Inflammatory macrophage (primary cell): ENCODE measurements at places on chromosomes 16 and 17.

DNA sequence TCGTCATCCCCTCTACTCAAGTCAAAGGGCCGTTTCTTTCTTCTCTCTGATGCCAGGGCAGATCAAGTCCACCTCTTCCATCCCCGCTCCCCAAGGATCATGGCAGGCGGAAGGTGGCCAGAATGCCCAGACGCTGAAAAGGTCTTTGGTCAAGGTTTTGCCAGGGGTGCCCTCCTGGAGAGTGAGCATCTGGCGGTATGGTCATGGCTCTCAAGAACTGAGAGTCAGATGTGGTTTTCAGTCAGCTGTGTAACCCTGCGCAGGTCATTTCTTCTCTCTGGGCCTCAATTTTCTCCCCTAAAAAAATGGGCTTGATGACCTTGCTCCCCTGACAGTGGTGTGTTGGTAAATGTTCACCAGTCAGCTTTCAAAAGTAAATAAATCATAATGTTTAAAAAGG, 12.4 kb downstream of the FOXN1 start:
- no peak for DNase-seq

GRCh38 chr17:28717578-28718332, at the start of gene RAB34:
RAB34 (minus strand) TSS chr17:28717868; CDS start chr17:28717266, 602 bp downstream.
- DNase-seq, result peak; percentile 43

DNA sequence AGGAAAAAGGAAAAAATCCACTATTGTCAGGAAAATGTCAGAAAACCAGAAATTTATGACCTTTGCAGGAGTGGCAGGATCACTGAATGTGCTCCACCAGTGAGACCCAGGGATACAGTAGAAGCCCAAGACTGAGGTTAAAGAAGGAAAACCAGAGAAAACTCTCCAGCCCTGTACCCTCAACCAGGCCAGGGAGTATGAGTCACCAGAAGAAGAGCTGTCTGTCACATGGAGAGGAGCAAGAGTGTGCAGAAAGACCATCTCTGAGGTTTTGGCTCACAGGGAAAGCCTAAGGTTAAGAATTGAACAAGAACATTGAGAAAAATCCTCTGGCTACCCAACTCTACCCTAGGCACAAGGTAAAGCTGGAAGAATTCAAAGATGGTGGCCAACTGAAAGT, 47.6 kb upstream of the MON1B start:
- no peak for DNase-seq

GRCh38 chr16:31474173-31474714, 2.3 kb downstream of the TGFB1I1 start:
- DNase-seq, result no peak

GRCh38 chr17:49965524-49965909, 3.5 kb upstream of the DLX4 start:
- peak; percentile 46 for DNase-seq

- no peak for DNase-seq
These were observed 11.8 kb downstream of the GSPT1 start for GRCh38 chr16:11903906-11904305.

DNA sequence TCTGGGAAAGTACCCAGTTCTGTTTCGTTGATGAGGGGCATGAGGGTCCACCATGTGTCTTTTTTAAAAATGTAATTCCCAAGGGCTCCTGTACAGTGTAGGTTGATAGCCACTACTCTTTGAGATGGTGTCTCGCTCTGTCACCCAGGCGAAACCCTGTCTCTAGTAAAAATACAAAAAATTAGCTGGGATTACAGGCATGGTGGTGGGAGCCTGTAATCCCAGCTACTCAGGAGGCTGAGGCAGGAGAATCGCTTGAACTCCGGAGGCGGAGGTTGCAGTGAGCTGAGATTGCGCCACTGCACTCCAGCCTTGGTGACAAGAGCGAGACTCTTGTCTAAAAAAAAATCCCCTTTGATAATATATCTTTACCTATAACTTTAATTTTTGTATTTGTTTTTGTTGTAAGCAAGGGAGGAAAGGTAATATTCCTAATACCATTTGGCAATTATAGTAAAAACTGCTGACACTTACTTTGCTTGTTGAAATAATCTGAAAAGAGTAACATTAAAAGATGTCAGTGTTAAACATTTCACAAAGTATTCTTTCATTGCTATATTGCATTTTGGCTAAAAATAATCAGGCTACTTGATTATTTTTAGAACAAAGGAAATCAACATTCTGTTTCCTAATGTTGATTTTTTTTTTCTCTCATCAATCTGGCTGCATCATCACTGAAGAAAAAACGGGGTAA, 11.8 kb downstream of the KPNA2 start:
- DNase-seq, result no peak

DNA sequence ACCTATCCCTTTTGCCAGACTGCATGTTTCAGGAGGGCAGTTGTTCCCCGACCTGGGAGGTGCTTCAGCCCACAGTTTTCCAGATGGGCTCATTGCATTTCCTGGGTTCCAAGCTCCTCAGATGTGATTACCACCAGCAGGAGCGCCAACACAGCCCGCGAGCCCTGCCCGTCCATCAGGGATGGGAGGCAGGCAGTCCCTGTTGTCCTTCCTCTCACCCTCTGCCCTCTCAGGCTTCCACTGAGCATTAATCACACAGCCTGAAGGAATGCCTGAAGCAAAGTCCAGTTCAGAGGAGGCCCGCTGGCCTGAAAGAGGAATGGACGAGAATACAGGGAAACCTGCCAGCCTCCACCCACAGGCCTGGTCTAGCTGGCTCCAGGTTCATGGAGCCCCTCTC, 256.3 kb upstream of the SDK2 start:
- DNase-seq, result no peak

- DNase-seq, result no peak
These were observed 233.3 kb downstream of the CHD9NB start for GRCh38 chr16:52819405-52819804.

GRCh38 chr17:70896843-70897242, 727.5 kb downstream of the KCNJ2 start:
- DNase-seq, result no peak

GRCh38 chr16:78331731-78332130, 232.3 kb downstream of the WWOX start:
- DNase-seq, result no peak

DNA sequence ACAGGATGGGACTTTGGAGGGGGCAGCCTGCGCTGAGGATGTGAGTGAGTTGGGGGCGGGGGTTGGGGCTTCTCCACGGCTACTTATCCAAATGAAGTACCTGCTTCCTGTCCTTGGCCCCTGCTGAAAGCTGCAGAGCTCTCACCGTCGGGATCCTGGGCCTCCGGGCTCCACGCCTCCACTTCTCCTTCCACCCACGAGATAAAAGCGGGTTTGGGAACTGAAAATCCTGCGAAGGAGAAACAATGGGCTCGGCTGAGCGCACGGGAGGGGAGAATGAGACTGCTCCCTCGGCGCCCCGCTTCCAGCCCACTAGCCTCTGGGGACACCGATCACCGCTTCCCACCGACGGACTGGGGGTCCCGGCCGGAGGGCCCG, 486 bp downstream of the ZNF785 start:
- peak; percentile 69 for DNase-seq

GRCh38 chr17:8629371-8630226, 926 bp downstream of the MYH10 start:
- no peak for DNase-seq

DNA sequence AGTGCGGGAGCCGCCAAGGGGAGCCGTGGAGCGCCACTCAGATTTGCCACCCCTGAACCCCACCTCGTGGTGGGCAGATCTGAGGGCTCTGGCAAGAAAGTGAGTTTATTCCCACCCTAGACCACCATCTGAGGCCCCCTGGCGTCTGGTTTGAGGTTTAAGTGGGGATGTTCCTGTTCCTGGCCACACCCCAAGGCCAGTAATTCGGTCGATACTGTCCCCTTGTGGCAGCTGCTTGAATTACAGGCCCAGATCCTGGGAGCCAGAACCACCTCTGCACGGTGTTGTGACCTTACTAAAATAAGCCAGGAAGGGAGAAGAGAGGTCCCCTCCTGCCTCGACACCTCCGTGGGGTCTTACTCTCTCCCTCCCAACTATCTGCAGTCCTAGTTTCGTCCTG, 3.3 kb upstream of the LAT start:
- peak; percentile 75 for DNase-seq

DNA sequence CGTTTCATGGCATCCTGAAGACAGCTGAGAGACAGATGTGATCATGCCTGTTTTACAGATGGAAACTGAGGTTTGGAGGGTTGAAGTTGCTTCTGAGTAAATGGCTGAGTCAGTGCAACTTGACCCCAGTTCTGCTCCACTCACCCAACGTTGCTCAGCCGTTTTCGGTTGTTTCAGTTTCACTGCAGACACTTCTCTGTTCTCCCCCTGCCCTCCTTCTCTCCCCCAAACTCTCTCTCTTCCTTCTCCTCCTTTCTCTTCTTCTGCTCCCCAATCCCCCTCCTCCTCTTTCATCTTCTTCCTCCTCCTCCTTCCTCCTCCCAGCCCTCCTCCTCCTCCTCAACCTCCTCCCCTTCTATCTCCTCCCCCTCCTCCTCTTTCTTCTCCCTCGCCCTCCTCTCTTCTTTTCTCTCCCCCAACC, 9.4 kb upstream of the CEP20 start:
- peak; percentile 30 for DNase-seq

- no peak for DNase-seq
These were observed 36.7 kb upstream of the ERCC4 start for GRCh38 chr16:13883276-13883675.

DNA sequence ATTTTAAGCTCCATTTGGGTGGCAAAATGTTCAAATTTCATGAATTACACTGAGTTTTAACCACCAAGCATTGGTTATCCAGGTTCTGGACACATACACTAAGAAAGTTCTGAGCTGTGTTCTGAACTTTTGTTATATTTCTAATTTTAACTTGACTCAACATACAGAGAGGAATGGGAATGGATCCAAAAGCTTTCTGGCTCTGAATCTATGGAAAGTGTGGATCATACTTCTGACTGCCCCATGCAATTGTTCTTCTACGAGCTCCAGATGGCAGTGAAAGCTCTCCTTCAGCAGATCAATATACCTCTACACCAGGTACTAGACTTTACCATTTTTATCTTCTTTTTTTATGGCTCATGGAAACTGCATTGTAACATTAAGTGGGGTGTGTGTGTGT, 113.0 kb upstream of the NOG start:
- no peak for DNase-seq

DNA sequence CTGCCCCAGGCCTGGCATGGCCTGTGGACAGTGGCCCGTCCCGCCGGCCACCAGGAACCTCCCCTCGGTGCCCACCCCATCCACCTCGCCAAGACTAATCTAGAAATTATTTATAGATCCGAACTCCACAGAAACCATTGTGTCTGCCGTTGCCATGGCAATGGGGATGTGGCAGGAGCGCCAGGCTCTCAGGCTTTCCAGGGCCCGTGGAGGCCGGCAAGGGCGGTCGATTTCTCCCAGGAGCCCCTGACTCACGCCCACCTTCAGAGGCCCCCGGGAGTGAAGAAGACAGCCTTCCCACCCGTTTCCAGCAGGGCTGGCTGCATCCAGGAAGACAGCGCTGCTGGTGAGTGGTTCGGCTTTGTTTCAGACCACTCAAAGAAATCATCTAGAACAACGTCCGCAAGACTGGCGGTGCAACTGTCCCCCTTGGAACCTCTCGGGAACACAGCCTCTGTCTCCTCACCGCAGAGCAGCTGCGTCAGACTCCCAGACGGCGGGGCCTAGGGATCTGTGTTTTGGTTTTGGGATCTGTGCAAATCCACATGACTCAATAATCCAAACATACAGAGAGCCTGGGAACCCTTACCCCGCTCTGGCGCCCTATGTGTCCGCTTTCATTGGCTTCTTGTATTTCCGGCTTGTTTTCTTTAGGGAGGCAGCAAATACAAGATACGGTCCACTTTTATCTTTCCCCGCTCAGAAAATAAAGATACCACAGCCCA, 48.5 kb upstream of the ZCCHC14 start:
- no peak for DNase-seq

GRCh38 chr17:8384801-8385378, 1.9 kb upstream of the RPL26 start:
- DNase-seq, result no peak

DNA sequence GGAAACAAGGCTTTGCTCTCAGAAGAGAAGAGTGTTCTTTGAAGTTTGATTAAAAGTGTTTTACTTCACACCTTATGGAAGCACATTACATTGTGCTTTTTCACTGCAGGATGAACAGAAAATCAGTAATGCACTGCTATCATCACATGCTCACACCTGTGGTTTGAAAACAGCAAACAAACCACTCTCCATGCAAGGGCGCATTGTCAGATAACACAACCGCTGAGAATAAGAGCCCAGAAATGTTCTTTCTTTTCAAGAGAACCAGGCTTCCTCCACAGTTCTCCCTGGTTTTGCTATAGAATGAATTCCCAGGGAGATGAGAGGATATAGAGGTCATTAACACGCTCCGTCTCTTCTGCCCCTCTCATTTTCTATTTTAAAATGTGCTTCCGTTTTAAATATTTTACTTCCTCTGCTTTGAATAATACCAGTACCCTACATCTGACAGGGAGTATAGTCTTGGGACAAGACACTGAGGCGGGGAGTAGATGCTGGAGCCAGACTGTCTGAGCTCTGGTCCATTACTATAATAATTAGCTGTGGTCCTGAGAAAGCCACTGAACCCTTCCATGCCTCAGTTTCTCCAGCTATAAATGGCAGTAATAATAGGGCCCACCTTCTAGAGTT, 71.6 kb downstream of the CDK5R1 start:
- no peak for DNase-seq

DNA sequence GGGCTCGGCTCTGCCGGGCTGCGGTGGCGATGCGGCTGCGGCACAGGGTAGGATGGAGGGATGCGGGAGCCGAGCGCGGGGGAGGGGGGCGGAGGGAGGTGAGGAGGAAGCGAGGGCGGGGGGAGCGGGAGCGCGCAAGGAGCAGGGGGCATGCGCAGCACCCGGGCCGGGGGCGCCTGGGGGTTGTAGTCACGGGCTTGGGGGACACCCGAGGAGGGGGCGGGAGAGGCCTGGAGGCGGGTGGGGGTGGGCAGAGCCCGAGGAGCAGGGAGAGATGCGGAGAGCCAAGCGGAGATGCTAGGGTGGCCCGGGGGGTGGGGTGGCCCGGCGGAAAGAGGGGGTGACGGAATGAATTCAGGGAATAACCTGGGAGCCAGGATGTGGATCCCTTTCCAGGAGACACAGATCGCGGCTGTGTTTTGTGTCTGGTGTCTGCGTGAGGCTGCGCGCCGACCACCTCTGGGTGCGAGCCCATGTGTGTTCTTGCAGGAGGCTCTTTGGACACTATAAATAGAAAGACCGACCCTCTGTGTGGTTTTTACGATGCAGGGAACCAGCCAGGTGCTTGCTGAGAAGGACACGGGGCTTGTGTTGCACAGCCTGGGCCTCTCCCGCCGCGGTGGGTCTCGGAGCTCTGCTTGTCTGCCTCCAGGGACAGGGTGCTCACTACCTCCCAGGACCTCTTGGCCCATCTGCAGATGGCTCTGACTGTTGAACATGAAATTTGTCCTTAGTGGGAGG, at the start of gene STX1B:
Gene STX1B (minus strand): TSS at position 54 of the 741 bp plus-strand sequence. CDS start 242 bp downstream, outside the sequence.
- no peak for DNase-seq

- no peak for DNase-seq
These were observed 28.4 kb upstream of the NPTX1 start for GRCh38 chr17:80504686-80505413.
